ENCODE measurements at places on chromosomes 16 and 17. TPM values are rescaled to one million over a fixed set of nuclear protein-coding genes. Genes with fewer than 3 reads are reported as not detected.

GRCh38 chr17:45895969-45896785 is 1.8 kb downstream of the MAPT start:
- peak; percentile 29 for DNase-seq

Gene BCL6B
- not detected for total RNA-seq

Gene MPDU1
- total RNA-seq: 44.8 TPM

- no peak for DNase-seq
Observed at GRCh38 chr16:79182616-79183015, 417.9 kb downstream of the MAF start.

DNA sequence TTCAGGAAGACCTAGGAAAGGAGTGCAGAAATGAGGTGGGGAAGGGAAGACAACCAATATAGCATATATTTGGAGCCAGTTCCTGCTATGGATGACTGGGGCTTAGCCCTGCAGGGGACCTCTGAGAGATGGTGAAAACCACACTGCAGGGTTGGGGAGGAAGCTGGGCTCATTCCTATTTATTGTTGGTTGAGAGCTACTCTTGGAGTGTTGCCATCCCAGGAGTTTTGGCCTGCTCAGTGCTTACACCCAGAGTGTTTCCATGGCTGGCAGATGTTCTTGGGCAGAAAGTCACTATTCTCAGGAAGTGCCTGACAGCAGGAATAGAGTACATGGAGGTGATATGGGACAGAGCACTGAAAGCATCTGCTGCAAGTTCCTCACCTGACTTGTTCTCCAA is 145.8 kb downstream of the SPACA3 start:
- DNase-seq: no peak

Gene MSLN
- 2.1 TPM for total RNA-seq

DNA sequence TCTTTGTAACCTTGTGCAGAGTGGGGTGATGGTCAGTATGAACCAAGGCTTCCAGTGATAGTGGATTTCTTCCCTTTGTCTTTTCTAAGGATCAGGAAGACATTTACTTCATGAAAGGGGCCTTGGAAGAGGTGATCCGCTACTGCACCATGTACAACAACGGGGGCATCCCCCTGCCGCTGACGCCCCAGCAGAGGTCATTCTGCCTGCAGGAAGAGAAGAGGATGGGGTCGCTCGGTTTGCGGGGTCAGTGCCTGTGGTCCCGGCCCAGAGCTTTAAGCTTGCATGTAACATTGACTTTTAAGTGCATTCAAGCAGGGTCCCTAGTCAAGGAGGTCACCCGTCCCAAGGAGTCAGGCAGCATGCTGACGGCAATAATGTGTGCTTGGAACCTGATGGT is 56.0 kb downstream of the MEAK7 start:
- no peak for DNase-seq

GRCh38 chr17:17119106-17119505 is 76.8 kb downstream of the MPRIP start:
- DNase-seq: no peak

Gene MAFG
- total RNA-seq: 19.8 TPM

- DNase-seq: peak; percentile 71
Observed at GRCh38 chr17:60435244-60436167, 13.2 kb downstream of the CHCT1 start.

GRCh38 chr16:19907161-19907992 is 22.7 kb upstream of the GPRC5B start:
- peak; percentile 52 for DNase-seq

Gene IL34
- total RNA-seq: 0.69 TPM

- no peak for DNase-seq
Observed at GRCh38 chr16:81896902-81897301, 114.4 kb downstream of the SDR42E1 start.

GRCh38 chr17:82967268-82968032 is 112.0 kb upstream of the METRNL start:
- no peak for DNase-seq

Gene LGALS9
- 0.47 TPM for total RNA-seq

DNA sequence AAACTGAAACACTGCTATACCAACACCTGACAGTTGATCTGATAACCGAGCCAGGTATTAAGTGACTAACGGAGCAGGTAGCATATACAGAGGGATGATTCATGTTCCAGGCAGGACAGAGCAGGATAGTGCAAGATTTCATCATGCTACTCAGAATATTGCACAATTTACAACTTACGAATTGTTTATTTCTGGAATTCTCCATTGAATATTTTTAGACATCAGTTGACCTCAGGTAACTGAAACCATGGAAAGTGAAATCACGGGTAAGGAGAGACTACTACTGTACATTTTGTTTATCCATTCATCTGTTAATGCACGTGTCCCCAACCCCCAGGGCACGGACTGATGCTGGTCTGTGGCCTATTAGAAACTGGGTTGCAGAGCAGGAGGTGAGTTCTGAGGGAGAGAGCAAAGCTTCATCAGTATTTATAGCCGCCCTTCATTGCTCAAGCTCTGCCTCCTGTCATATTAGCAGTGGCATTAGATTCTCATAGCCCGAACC is 14.5 kb upstream of the PPM1E start:
- DNase-seq: peak; percentile 94

DNA sequence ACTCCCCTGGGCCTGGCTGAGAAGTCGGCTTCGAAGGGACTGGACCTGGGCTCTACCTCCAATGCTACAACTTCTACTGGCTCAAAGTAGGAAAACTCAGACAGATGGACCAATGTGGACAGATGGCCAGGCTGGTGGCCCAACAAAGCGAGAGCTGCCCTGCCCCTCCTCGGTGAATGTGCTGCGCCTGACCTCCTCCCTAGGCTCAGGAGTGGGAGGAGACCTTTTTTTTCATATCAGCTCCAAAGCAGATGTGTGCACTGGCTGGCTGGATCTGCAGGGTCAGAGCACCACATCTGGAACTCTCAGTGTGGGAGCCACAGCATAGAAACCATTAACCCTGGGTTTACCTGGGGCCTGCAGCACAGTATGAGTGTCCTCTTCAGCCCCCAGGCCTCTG is 20.8 kb downstream of the ATP6V0D1 start:
- DNase-seq: no peak

Gene CDRT15L2
- total RNA-seq: not detected

Gene SLC25A10
- total RNA-seq: 19.1 TPM

- DNase-seq: peak; percentile 48
Observed at GRCh38 chr16:66359012-66359411, 7.5 kb upstream of the CDH5 start.

GRCh38 chr17:50882851-50883250 is 16.7 kb upstream of the TOB1 start:
- DNase-seq: peak; percentile 79

Gene KRT14
- 6,767 TPM for total RNA-seq

- DNase-seq: peak; percentile 39
Observed at GRCh38 chr16:88743693-88744576, 37.6 kb downstream of the CTU2 start.

DNA sequence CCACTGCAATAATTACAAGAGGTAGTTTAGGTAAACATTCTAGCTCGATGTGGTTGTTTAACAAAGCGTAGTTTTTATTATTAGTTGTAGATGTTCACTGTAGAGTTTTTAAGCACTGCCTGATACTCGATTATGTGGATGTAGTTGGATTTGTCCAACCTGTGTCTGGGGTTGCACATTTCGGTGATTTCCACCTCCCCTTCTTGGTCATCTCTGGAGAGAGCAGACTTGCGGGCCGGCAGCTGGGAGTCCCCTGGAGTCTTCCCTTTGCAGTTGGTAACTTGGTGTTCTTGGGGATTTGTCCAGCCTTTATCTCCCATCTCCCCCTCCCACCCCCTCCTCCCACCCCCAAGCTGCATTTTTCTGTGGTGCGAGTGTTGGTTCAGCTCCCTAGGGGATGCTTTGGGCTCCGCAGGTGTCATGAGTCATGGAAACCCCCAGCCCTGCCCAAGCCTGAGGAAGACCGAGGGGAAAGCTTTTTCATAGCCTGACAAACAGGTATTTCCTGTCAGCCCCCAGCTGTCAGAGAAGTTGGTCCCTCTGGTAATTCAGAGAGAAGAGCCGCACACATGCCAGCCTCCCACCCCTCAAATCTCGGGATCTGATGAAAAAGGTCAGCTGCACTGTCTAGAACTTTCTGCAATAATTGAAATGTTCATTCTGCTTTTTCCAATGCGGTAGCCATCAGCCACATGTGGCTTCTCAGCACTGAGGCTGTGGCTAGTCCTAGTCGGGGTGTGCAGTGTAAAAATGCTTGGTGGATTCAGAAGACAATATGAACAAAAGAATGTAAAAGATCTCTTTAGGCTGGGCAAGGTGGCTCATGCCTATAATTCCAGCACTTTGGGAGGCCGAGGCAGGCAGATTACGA is 50.3 kb downstream of the KSR1 start:
- no peak for DNase-seq

DNA sequence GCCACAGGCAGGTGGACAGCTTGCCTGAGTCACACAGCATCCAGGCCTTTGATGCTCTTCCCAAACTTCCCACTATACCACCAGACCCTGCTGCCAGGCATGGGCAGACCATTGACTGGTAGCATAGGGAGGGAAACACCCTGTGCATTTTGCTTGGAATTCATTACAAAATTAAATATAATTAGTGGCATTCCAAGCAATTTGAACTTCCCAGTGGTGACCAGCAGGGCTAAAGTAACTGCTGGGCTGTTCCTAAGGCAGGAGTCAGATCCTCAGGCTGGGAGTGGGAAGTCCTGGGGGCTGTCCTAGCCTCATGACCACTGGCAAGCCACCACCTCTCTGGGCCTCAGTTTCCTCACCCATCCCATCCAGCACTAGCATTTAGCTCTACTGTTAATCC is 3.8 kb downstream of the PRR15L start:
- DNase-seq: no peak

Gene WNK4
- not detected for total RNA-seq

- DNase-seq: no peak
Observed at GRCh38 chr16:81333356-81333755, 18.6 kb downstream of the GAN start.

DNA sequence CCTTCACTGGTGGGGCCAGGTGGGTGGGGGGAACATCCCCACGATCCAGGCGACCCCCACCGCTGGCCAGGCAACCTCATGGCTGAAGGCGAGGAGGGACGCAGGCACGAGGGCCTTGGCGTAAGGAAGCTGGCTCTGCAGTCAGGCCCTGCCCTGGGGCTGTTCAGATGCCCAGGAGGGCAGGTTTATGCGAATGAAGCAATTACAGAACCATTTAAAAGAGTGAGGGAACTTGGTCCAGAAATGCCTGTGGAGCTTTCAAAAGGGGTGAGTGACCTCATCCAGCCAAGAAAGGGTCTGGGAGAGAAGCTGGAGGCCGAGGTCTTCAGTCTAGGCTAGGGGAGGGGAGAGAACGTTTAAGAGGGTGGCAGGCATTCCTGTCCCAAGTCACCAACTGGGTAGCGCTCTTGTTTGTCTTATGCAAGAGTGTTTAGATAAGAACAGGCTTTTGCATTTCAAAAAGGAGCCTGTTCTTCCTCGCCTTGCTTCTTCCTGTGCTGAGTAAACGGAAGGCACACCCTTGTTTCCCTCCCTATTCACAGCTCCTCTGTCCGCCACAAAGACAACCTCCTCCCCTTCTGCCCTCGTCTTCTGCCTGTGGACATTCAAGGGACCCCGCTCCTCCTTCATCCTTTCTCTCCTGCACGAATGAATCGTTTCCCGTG is 183.5 kb upstream of the SDK2 start:
- no peak for DNase-seq

- DNase-seq: no peak
Observed at GRCh38 chr16:11225677-11226549, 30.1 kb downstream of the SOCS1 start.

DNA sequence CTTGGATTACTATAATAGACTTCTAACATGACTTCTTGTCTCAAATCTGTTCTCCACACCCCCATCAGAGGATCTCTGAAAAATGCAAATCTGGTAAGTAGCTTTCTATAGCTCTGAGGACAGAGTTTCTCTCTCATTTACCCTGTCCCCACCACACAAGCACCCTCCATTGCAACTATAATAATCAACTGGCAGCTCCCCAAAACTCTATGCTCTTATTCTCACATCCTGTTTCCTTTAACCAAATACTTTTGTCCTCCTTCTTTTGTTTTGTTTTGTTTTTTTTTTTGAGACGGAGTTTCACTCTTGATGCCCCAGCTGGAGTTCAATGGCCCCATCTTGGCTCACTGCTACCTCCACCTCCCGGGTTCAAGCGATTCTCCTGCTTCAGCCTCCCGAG is 73.4 kb downstream of the HELZ start:
- no peak for DNase-seq

Gene CCDC200
- not detected for total RNA-seq

GRCh38 chr16:10949424-10949970 is 5.1 kb downstream of the CLEC16A start:
- DNase-seq: no peak

Gene SP6
- total RNA-seq: 12.7 TPM

DNA sequence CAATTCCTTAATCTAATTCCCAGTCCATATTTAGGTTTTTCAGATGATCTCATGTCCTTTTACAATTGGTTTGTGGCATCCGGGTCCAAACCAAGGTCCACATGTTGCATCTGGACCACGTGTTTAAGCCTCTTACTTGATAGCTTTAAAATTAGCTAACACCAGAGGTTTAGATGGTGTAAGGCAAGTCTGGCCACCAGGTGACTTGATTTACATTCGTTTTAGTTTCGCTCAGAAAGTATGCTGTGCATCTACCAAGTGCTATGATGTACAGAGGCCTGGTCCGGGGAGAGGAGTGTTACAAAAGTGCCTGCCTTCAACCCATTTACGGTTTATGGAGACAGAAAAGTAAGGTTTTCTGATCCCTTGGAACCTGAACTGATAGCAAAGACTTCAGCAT is 878 bp upstream of the DNAJA2 start:
- no peak for DNase-seq

DNA sequence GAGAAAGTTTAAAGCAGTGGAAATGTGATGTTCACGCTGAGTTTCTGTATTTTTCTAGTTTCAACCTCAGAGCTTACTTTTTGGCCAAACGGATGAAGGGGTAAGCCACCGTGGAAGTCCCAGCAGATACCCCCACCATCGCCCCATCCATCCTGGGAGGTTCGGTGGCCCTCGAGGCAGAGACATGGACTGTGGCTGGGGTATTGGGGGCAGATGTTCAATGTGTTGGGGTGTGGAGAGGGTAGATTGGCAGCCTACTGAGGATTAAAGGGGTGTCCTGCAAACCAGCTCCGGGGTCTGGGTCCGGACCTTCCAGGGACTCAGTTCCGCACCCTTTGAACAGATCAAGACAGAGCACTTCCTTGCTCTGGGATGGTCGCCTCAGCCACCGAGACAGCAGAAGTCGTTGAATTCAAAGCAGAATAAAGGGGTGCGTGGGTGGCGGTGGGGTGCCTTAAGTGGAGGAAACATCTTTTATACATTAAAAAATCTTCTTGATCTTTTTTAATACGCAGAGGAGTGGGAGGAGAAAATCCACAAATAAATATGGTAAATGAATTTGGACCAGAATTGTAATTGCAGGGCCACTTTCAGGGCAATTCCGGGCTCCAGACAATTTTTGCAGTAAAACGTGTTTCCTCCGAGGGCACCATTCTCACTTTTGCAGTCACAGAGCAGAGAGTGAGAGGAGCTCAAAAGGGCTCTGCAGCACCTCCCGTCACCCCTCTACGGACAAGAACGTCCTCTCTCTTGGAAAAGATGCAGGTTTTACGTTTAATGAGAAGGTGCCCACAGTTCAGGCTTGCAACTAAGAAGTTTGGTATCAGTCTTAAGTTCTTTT is 8.2 kb upstream of the CBX8 start:
- DNase-seq: no peak

GRCh38 chr16:83539736-83540490 is 267.9 kb upstream of the HSBP1 start:
- no peak for DNase-seq

Gene CHST5
- total RNA-seq: 0.21 TPM
